ENCODE measurements at places on chromosomes 13 and 19. TPM values are rescaled to one million over a fixed set of nuclear protein-coding genes. Genes with fewer than 3 reads are reported as not detected.

ENOX1 gene
- total RNA-seq, result 10.1 TPM

RPS15 gene
- total RNA-seq, result 300 TPM

CACNA1A gene
- total RNA-seq, result 16.3 TPM

PPP1R15A gene
- total RNA-seq, result 41.6 TPM

ZNF530 gene
- total RNA-seq, result 8.2 TPM

ZNF610 gene
- total RNA-seq, result 2.5 TPM

LRP3 gene
- 22.8 TPM for total RNA-seq

GSX1 gene
- not detected for total RNA-seq

ZNF30 gene
- total RNA-seq, result 3.1 TPM

ZNF536 gene
- not detected for total RNA-seq

WDR88 gene
- not detected for total RNA-seq

CLDND2 gene
- total RNA-seq, result not detected

FFAR1 gene
- not detected for total RNA-seq

NR2F6 gene
- total RNA-seq, result 35.5 TPM

ZNF559 gene
- total RNA-seq, result 11.5 TPM

ONECUT3 gene
- total RNA-seq, result not detected

SOX1 gene
- total RNA-seq, result not detected

ZNF865 gene
- total RNA-seq, result 0.58 TPM

SPRED3 gene
- 3.3 TPM for total RNA-seq

NLRP7 gene
- not detected for total RNA-seq

YJU2 gene
- 16.1 TPM for total RNA-seq

LENG9 gene
- 11.8 TPM for total RNA-seq

FAM174C gene
- total RNA-seq, result 22.8 TPM

KCNJ14 gene
- total RNA-seq, result 0.38 TPM

IQCN gene
- total RNA-seq, result 0.19 TPM

SMG9 gene
- total RNA-seq, result 6.8 TPM

MAMSTR gene
- 0.28 TPM for total RNA-seq

CEACAM16 gene
- not detected for total RNA-seq

EPSTI1 gene
- total RNA-seq, result 3.1 TPM

STK11 gene
- total RNA-seq, result 101 TPM

AP1M2 gene
- 2.9 TPM for total RNA-seq

RUBCNL gene
- total RNA-seq, result 0.19 TPM

TGFBR3L gene
- 1.7 TPM for total RNA-seq

SYNE4 gene
- total RNA-seq, result 0.28 TPM

EBI3 gene
- 0.28 TPM for total RNA-seq

PSG2 gene
- total RNA-seq, result 0.56 TPM

SBNO2 gene
- total RNA-seq, result 34.1 TPM

KLHL1 gene
- total RNA-seq, result not detected

NLRP9 gene
- not detected for total RNA-seq

ZNF93 gene
- 8.1 TPM for total RNA-seq

NLRP4 gene
- total RNA-seq, result not detected

SIAH3 gene
- not detected for total RNA-seq

Data from regular cardiac myocyte (primary cell).